ENCODE measurements at places on chromosomes 11 and 22.

- no peak for DNase-seq
These were observed 43.2 kb downstream of the IGLL5 start for GRCh38 chr22:22930571-22931556.

DNA sequence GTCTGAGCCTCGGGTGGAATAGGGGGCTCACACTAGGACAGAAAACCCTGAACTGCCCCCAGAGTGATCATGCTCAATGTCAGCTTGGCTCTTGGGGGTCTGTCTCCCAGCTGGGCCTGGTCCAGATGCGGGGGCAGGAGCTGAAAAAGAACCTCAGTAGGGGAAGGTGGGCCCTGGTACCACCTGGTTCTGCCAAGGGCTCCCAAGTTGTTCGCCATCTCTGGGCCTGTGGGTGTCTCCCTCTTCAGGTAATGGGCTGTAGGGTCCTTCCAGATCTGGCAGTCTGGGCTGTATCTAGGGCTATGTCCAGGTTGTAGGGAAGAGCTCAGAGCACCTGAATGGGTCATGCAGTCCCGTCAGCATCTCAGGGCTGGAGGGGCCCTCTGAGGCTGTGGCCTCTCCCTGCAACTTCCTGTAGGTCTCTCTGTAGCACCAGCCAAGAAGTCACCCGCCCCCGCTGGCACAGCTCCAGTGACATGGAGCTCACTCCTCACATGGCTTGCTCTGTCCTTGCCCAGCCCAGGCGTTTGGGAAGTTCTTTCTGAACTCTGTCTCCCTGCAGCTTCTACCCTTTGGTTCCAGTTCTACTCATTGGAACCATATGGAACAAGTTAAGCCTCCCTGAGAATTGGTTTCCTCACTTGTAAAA, 33.0 kb upstream of the SOX10 start:
- no peak for DNase-seq

- DNase-seq, result no peak
These were observed 817.2 kb downstream of the LRRC4C start for GRCh38 chr11:40642284-40642683.

GRCh38 chr22:17104336-17104935, 16.7 kb downstream of the TMEM121B start:
- no peak for DNase-seq

DNA sequence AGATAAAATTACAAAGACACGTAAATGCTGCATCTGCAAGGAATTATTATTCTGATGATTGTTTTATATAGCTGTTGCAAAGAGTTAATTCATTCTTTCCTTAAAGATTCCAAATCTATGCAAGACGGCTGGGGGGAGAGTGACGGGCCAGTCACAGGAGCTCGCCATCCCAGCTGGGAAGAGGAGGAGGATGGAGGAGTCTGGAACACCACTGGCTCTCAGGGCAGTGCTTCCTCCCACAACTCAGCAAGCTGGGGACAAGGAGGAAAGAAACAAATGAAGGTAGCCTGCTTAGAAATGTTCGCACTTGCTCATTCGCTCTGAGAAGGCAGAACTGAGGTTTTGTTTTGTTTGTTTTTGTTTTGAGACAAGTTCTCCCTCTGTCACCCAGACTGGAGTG, 73.0 kb upstream of the ADSL start:
- DNase-seq, result no peak

DNA sequence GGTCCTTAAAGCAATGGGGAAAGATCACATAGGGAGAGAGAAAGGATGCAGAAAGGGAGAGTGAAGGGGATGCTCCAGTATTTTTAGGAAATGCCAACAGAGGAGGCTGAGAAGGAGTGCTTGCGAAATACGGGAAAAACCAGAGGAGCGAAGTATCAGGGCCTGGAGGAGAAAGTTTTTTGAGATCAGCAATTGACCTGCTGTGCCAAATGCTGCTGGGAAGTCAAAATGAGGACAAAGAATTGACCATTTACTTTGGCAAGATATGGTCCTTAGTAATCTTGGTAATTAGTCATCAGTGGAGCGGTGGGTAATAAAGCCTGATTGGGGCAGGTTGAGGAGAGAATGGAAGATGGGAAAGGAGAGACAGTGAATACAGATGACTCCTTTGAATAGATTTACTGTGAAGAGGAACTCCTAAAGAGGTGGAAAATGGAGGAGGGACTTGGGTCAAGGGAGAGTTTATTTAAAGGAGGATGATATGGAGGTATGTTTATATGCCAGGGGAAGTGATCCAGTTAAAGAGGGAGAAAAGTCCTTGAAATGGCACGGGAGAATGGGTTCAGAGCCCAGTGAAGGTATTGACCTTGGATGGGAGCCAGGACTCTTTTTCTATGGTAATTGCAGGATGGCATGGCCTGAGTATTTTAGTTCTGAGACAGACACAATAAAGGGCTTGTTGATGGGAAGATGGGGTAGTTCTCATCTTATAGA, 111.5 kb downstream of the PKNOX2 start:
- DNase-seq, result no peak

DNA sequence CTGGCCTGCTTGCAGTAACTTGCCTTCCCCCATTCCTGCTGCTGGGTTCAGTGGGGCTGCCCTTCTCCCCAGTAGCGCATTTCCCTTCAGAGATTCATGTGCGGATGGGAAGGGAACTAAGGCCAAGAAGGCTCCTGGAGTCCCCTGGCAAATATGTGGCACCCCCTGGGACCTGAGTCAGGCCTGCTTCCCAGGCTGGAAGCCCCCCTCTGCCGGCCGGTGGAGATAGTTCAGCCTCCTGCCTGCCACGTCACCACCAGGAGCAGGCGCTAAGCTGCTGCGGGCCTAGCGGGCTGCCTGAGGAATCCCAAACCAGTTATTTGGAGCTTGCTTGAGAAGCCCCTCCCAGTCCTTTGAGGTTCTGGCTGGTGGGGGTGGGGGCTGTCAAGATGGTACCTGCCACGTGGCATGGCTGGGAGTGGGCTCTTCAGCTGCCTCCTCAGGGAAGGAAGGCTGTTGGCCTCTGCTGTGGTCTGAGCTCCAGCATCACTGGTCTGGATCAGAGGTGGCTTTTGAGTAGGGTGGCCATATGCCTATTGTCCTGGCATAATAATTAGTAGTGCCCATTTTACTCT, 2.0 kb downstream of the SERPINH1 start:
- DNase-seq, result peak; percentile 73

- no peak for DNase-seq
These were observed 24.3 kb upstream of the VWA5A start for GRCh38 chr11:124090996-124091395.

DNA sequence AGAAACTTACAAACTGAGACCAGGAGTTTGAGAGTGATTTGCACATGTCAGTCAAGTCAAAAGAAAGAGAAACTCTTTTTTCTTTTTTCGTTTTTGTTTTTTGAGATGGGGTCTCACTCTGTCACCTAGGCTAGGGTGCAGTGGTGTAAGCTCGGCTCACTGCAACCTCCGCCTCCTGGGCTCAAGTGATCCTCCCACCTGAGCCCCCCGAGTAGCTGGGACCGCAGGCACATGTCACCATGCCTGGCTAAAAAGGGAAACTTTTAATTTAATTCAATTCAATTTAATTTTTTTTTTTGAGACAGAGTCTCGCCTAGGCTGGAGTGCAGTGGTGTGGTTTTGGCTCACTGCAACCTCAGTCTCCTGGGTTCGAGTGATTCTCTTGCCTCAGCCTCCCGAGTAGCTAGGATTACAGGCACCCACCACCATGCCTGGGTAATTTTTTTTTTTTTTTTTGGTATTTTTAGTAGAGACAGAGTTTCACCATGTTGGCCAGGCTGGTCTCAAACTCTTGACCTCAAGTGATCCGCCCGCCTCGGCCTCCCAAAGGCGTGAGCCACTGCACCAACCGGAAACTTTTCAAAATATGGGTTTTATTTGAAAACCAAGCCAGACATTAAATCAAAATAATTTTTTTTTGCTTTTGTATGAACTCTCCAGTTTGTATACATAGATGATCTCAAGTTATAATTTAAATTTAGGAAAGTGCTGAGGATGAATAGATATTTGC, 9.9 kb downstream of the UCP3 start:
- no peak for DNase-seq

DNA sequence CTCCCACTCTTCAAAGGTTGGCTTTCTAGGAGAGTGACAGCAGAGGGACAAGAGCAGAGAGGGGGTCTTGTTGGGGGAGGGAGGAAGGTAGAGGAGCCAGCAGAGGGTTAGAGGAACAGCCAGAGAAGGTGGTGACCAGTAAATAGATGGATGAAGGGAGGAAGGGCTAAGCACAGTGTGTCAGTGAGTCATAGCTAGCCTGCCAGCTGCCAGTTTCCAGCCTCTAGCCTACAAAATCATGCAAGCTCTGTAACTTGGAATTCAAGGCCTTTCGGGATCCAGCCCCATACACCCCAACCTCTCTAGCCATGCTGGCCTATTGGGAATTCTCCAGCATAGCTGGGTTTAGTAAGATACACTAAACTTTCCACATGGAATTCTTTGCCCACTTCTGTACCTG, 147.4 kb upstream of the TEAD1 start:
- peak; percentile 42 for DNase-seq

DNA sequence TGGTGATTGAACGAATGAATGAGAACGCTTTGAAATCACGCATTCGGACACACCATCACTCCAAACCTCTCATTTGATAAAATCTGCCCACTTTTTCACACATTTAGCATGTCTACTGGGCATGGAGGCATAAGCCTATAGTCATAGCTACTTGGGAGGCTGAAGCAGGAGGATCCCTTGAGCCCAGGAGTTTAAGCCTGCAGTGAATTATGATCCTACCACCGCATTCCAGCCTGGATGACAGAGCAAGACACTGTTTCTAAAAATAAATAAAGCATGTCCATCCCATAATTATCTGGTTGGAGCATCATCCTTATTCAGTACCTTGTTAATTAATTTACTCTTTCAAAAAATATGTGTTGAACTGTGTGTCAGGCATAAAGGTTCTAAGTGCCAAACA, 3.3 kb upstream of the PICALM start:
- no peak for DNase-seq

DNA sequence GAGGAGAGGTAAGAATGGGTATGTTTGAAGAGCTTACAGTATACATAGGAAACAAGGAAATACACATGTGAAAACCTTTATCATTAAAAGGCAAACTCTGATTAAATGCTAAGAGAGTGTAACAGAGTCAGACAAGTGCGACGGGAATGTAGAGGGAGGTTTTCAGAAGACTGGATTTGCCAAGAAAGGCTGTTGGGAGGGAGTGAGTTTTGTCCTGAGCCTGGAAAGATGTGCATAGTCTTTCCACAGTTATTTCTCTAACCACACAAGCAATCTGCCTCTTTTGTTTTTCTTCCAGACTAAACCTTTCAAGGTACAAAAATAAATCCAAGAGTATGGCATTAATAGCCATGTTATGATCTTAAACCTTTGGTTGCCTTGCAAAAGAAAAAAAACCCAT, 170.9 kb downstream of the KIRREL3 start:
- no peak for DNase-seq

DNA sequence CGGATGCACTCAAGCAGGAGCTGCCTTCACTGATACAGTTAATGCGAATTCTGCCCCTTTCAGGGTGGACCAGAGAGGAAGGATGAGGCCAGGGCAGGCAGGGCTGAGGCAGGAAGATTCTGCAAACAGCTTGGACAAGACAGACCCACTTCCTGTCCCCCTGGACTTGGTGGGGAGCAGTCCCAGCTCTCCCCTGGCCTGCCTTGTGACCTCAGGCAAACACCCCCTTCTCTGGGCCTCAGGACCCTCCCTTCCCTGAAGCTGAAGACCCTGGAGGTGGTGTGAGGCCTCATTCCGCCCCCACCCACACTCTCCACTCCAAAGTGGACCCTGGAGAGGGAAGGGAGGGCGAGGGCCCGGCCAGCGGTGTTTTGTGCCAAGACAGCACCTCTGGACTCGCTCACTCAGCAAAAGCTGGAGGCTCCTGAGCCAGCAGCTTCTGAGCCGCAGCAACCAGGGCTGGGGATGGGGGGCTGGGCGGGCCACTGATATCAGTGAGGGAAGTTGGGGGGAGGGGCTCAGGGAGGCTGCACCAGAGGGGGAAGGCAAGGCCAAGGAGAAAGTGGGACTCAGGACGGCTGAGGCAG, 8.5 kb downstream of the RAB3IL1 start:
- DNase-seq, result no peak

GRCh38 chr11:2837096-2837601, 48.4 kb downstream of the CDKN1C start:
- peak; percentile 47 for DNase-seq

Data from GM04504 (cell line).